ENCODE measurements at places on chromosomes 1 and 21. TPM values are rescaled to one million over a fixed set of nuclear protein-coding genes. Genes with fewer than 3 reads are reported as not detected.

DMRTA2 gene
- total RNA-seq, result not detected

GRCh38 chr21:31725202-31725839 lies 6.6 kb downstream of the SCAF4 start:
- DNase-seq, result no peak

GRCh38 chr1:91065337-91065736 lies 43.5 kb upstream of the ZNF644 start:
- DNase-seq, result no peak

RSBN1 gene
- 37.6 TPM for total RNA-seq
